Astrocyte (in vitro differentiated cells and primary cell): ENCODE measurements at places on chromosomes 12 and 14. TPM values are rescaled to one million over a fixed set of nuclear protein-coding genes. Genes with fewer than 3 reads are reported as not detected.
A peak's percentile ranks its signal among the peaks of the same experiment; 100 is the strongest.

The CHMP4A gene
- 26.7 and 32.2 TPM in 2 replicates for total RNA-seq

The RERGL gene
- total RNA-seq = not detected in 2 replicates

The NFE2 gene
- total RNA-seq = 0.29 and 0.41 TPM in 2 replicates

The SMAGP gene
- 1.3 and 3.6 TPM in 2 replicates for total RNA-seq

The ANO4 gene
- total RNA-seq = 41.3 and 42.8 TPM in 2 replicates

DNA sequence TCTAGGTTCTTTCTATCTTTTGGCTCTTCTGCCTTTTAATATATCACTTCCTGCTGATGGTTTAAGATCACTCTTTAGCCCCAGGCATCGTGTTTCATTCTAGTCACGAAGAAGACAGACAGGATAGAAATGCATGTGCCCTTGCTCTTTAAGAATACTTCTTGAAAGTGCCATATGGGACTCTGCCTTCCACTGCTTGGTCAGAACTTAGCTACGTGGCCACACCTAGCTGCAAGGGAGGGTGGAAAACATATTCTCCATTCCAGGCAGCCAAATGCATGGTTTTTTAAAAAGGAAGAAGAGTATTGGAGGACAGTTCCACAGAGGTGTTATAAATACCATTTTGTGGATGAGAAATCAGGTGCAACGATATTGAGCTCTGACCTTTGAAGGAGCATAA is 143.3 kb downstream of the KLRB1 start:
- no peaks in the 10 kb centered on the region for H3K36me3 ChIP-seq
- no peaks in the 10 kb centered on the region for H3K4me1 ChIP-seq
- DNase-seq = no peak
- no peaks in the 10 kb centered on the region for H3K27me3 ChIP-seq
- no peak overlapping the region for H3K4me3 ChIP-seq

DNA sequence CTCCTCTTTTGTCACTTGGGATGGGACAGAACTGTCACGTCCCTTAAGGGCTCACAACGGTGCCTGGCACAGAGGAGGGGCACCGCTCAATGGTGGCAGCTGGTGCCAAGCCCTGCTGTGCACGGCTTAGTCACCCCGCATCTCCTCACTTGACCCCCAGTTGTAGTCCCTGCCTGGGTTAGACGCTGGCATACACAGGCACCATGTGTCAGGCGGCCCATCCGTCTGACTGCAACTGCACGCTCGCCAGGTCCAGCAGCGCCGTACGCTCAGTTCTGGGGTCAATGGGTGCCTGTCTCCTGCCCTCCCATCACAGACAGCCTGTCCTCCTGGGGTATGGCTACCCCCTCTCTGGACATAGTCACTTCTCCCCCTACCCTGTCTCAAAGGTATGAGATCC is 1.6 kb upstream of the PACS2 start:
- no peak overlapping the region for H3K4me3 ChIP-seq
- no peaks in the 10 kb centered on the region for H3K27me3 ChIP-seq
- peaks cover 20% of the 10 kb centered on the region for H3K4me1 ChIP-seq
- H3K36me3 ChIP-seq = no peaks in the 10 kb centered on the region
- H3K27ac ChIP-seq = no peak overlapping the region

DNA sequence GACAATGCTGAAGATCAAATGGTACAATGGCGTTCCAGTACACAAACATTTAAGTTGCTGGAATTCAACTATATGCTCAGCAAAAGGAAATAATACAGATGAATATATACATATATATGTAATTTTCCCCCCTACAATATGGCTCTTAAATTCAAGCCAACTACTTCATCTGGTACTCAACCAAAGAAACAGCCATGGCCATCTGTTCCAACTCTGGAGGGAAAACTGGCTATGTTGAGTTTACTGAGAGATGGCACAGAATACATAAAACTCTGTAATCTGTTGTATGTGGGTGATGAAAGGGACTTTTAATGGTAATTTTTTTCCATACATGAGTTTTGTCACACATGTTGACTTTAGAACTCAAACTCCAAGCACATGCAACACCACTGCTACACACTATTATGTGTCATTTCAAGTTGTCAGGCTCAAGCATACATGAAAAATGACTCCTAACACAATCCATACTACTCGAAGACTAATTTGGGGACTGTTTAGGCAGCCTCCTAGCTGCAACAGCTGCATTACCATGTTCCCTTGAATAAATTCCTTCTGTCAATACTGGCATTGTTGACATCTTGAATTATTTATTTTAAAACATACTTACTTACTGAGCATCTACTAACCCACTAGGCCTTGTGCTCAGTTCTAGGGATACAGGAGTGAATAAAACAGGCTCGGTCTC is 38.2 kb upstream of the MAP3K9 start:
- no peak for DNase-seq
- no peaks in the 10 kb centered on the region for H3K27me3 ChIP-seq
- no peaks in the 10 kb centered on the region for H3K36me3 ChIP-seq
- no peaks in the 10 kb centered on the region for H3K4me1 ChIP-seq
- no peak overlapping the region for H3K4me3 ChIP-seq

- H3K27ac ChIP-seq = peak overlapping the region; percentile 93
- H3K4me1 ChIP-seq = no peaks in the 10 kb centered on the region
- H3K36me3 ChIP-seq = peaks cover 23% of the 10 kb centered on the region
- H3K27me3 ChIP-seq = no peaks in the 10 kb centered on the region
- no peak for DNase-seq
These were observed 530 bp downstream of the APAF1 start for GRCh38 chr12:98645572-98646067.

- H3K36me3 ChIP-seq = no peaks in the 10 kb centered on the region
- no peak for DNase-seq
- no peak overlapping the region for H3K27ac ChIP-seq
These were observed 319.5 kb upstream of the SFSWAP start for GRCh38 chr12:131391399-131391798.

DNA sequence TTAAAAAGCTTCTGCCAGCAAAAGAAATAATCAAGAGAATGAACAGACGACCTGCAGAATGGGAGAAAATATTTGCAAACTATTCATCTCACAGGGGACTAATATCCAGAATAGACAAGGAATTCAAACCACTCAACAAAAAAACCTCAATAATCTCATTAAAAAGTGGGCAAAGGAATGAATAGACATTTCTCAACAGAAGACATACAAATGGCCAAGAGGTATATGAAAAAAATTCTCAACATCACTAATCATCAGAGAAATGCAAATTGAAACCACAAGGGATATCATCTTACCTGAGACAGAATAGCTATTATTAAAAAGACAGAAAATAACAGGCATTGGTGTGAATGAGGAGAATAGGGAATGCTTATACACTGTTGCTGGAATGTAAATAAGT is 270.0 kb downstream of the DACT1 start:
- no peak overlapping the region for H3K4me3 ChIP-seq
- H3K27me3 ChIP-seq = no peaks in the 10 kb centered on the region
- no peaks in the 10 kb centered on the region for H3K36me3 ChIP-seq

DNA sequence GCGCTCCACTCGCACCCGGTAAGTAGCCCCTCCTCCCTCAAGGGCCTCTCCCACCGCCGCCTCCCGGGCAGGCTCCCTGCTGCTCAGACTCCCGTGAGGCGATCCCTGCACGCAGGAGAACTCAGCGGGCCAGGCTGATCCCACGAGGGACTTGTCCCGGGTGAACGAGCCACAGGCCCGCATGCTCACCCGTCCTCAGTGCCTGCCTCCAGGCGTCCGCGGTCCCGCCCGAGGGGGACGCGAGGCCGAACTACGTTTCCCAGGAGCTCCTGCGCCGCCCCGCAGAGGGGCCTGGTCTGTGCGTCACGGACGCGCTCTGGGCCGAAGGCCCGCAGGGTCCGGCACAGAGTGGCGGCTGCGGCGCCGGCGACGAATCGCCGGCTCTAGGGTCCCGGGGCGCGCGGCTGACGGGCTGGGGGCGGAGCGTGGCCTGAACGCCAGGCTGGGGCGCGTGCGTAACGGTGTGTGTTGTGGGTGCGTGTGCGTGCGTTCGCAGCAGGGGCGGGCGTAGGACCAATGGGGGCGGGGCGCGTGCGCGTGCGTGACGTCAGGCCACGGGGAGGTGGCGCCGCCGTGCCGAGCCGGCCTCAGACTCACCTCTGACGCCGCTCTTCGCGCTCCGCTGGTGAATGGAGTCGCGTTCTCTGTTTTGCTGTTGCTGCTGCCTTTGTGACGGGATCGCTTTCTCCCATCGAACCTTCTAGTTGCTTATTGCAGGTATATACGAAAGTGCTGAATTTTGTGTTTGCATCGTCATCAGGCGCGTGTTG is at the start of the genes ZNF10 and ZNF891:
Gene ZNF10 (plus strand): TSS at position 590 of the 770 bp plus-strand sequence. CDS start 13,866 bp downstream, outside the sequence.
Gene ZNF891 (minus strand): TSS at position 237 of the 770 bp plus-strand sequence. CDS start 8,356 bp downstream, outside the sequence.
- no peaks in the 10 kb centered on the region for H3K4me1 ChIP-seq
- no peaks in the 10 kb centered on the region for H3K27me3 ChIP-seq
- peaks cover under 1% of the 10 kb centered on the region for H3K36me3 ChIP-seq
- H3K27ac ChIP-seq = peak within 1 kb of the TSS; percentile 96
- peak within 1 kb of the TSS; percentile 99 for H3K4me3 ChIP-seq

DNA sequence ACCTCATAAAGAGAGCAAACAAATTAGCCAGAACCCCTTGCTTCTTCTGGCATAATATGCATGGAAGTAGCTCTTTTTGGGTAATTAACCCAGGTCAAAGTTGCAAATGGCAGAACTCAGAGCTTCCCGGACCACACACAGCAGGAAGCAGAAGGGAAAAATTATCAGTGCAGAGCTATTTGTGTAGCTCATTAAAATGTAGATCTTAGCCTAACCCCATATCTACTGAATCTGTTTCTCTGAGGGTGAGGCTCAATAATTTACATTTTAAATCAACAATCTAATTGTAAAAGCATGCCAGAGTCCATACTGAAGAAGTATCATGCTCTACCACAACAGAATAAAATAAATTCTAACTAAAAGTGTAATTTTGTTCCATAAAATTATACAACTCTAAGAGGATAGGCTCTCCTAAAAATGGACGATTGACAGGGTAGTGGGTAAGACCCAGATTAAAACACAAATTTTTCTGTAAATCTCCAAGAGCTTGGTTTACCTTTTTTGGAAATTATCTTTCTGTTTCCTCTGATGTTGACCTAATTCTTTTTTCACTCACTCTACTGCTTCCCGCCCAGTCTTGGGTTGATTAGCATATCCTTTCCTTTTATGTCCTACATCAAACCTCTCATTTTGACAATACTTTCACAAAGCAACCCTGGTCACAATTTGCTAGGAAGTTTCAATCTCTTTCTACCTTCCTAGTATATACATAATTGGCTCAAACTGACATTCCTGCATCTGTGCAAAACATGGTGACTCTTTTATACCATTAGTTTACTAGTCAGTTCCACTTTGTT is 213.3 kb upstream of the SLC16A7 start:
- H3K36me3 ChIP-seq = no peaks in the 10 kb centered on the region
- no peak for DNase-seq
- no peak overlapping the region for H3K27ac ChIP-seq
- no peaks in the 10 kb centered on the region for H3K4me1 ChIP-seq
- no peaks in the 10 kb centered on the region for H3K27me3 ChIP-seq

DNA sequence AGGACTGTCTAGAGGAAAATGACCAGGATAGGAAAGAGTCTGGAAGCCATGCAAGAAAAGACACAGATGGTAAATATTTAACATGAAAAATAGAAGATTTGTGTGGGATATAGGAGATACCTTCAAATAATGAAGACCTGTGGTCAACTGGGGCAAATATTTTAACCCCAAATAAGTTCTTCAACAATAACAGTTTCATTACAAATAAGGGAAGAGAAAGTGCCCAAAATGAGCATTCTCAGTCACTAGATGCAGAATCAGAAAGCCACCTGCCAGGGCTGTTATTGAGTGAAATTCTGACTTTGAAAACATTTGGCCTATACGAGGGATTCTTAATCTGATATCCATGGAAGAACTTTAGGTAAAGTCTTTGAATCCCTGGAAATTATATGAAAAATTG is 231.2 kb upstream of the PLEKHG7 start:
- no peak overlapping the region for H3K27ac ChIP-seq
- no peak overlapping the region for H3K4me3 ChIP-seq
- peaks cover 13% of the 10 kb centered on the region for H3K4me1 ChIP-seq
- H3K27me3 ChIP-seq = no peaks in the 10 kb centered on the region

DNA sequence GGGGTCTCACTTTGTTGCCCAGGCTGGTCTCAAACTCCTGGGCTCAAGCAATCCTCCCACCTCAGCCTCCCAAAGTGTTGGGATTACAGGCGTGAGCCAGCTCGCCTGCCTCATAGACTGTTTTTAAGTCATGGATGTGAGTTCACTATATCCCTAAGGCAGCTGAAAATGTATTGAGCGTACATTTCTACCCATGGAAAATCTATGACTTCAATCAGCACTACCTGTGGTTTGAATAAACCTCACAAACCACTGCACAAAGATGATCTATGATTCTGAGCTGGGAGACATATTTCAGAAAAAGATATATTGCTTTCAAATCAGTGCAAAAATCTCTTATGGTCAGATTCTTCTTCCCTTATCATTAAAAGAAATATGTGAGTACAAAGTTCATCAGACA is 22.5 kb downstream of the GCN1 start:
- peaks cover 4% of the 10 kb centered on the region for H3K4me1 ChIP-seq
- H3K36me3 ChIP-seq = peaks cover 63% of the 10 kb centered on the region
- H3K27me3 ChIP-seq = no peaks in the 10 kb centered on the region
- no peak overlapping the region for H3K4me3 ChIP-seq
- DNase-seq = no peak
- H3K27ac ChIP-seq = no peak overlapping the region

- H3K4me1 ChIP-seq = no peaks in the 10 kb centered on the region
- H3K27ac ChIP-seq = no peak overlapping the region
- H3K27me3 ChIP-seq = no peaks in the 10 kb centered on the region
These were observed 40.7 kb downstream of the C12orf50 start for GRCh38 chr12:87988534-87988933.

DNA sequence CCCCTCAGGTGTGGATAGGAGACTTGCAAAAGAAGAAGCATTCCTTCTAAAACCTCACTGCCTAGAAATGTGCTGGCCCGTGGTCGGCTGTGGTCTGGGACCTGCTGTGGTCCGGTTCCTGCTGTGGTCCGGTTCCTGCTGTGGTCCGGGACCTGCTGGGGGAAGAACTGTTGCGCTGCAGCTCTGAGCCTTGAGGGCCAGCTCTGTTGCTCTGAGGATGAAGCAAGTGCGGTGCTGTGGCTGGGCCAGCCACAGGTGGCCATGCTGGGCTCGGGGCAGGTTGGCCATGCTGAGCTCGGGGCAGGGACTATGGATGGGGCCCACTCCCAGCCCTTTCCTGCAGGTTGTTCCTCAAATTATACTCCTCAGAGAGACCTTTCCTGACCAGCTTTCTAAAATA is 5.2 kb downstream of the NRXN3 start:
- no peaks in the 10 kb centered on the region for H3K4me1 ChIP-seq
- H3K36me3 ChIP-seq = no peaks in the 10 kb centered on the region
- DNase-seq = no peak
